ENCODE measurements at places on chromosomes 11 and 22.

- DNase-seq = no peak
These were observed 16.6 kb downstream of the SLC43A3 start for GRCh38 chr11:57410287-57410686.

DNA sequence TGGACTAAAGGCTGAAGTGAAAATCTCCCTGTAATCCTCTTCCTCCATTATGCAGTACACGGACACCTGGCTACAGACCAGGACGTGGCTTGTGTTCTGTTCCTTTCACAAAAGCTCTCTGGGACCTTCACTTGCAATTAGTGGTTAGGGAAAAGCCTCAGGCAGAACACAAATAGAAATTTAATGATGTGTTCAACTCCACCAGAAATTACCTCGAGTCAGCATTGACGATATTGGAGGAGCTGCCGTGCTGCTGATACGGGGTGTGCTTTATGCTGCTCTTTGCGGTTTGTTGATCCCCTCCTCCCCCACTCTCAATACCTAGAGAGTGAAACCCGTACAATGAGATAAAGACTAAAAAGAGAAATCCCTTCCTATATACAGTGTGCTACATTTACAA lies 48.9 kb downstream of the POLD3 start:
- DNase-seq = no peak

- no peak for DNase-seq
These were observed 12.4 kb downstream of the SHANK3 start for GRCh38 chr22:50684986-50685385.

GRCh38 chr22:24580276-24580675 lies 12.6 kb downstream of the LRRC75B start:
- no peak for DNase-seq

DNA sequence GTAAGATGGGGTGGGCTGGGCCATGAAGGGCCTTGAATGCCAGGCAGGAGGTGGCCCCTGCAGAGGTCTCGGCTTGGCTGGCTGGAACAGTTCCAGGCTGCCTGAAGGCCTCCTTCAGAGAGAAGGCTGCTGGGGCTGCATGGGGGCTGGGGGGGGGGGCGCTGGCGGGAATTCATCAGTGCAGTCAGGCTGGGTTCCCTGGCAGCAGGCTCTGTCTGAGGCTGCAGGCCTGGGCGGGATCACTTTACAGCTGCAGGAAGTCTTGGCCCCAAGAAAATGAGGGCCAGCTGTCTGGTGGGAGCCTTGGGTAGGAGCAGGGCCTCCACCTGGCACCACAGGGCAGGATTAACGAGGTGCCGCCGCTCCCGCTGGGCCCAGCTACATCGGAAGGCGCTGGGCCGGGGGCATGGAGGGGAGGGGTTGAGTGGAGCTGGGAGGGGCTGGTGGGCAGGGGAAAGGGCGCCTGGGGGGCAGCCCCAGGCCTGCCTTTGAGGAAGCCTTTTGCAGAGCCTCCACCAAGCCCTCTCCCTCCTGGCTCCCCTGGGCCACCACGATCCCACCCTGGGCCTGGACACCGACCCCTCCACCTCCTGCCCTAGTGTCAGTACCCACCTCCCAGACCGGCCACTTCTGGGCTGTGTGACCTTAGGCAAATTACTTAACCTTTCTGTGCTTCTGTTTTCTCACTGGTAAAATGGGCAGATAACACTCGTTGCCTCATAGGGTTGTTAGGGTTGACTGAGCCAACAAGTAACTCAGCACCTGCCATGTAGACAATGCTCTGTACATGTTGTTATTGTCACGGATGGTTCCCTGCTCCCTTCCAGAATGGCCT lies 31.0 kb upstream of the HMOX1 start:
- no peak for DNase-seq

DNA sequence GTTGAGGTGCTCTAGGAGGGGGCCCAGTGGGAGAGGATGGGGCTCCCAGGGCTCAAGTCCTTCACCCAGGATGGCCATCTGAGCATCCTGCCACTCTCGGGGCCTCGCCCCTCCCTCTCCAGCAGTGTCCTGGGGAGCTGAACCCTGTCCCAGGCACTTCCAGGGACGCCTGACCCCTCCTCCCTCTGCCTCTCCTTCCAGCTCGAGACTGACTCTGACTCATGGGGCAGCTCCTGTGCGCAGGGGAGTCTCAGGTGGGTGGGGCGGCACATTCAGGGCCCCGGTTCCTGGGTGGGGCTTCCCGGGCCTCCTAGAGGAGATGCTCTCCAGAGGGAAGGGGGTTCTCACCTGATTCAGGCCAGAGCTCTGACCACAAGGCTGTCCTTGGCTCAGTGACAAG lies 77.1 kb upstream of the IGLL5 start:
- DNase-seq = no peak

DNA sequence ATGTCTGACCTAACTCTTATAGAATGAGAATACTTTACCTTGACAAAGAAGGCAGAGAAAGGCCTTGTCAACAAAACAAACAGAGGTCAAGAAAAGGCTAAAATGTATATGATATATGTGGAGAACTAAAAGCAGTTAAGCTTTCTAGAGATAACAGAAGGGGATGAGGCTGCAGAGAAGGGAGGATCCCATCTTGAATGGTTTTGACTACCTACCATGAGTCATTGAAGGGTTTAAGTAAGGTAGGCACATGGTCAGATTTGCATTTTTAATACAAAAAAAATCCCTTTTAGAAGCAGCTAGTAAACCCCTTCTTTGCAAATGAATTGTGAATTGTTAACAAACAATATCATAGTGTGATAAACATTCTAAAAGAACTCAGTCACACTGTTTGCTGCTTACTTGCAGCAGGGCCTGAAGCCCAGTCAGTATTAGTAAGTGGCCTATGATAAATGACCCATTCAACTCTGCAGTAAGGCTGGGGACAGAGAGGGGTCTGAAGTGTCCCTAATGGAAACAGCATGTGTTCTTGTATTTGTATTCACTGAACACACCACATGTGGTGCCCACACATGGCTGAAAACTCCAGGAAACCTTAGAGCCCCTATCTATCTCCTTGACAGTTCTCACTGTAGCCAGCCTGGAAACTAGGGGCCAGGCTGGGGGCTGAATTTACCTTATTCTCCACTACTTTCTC lies 328.8 kb upstream of the PITPNB start:
- DNase-seq = no peak

DNA sequence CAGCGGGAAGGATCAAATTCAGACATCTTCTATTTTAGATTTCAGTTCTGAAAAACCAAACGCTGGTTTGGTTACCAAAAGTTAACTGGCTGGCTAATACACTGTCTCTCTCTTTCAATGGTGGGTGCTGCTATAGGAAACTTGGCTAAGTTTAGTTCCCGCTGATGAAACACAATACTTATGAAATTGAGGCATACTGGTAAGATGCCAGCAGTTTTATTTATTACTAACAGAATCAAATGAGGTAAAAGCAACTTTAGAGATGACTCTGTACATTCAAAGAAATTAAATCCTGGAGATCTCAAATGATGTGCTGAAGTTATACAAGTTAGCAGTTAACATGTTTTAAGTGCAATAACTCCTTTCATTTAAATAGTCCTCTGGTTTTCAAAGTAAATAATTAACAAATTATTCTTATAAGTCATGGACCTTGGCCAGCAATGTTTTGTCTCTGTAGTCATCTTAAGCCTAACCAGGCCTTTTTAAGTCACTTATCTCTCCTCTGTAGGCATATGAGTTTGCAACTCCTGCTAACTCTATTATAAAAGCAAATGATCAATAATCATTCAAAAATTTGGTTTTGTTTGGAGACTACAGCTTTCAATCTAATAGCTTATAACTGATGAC lies 54.8 kb downstream of the PAK1 start:
- no peak for DNase-seq

GRCh38 chr22:41301085-41302020 lies at the start of gene ZC3H7B:
Gene ZC3H7B, plus strand, starts transcription at chr22:41301525. Its CDS starts 19,136 bp downstream, at chr22:41320661.
- no peak for DNase-seq

DNA sequence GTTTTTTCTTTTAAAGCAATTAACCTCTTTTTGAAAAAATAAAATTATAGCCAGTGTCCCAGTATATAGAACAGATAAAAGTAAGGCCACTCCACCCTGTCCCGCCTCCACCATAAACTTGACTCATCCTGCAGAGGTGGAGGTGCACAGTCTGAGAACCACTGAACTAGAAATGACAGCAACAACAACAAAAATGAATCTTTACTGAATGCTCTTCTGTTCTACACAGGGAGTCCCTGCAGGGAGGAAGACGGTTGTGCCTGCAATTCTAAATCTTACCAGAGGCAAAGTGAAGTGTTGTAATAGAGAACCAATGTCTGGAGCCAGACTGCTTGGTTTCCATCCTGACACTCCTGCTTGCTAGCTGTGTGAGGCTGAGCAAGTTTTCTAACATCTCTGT lies 162.3 kb downstream of the FBXO7 start:
- DNase-seq = no peak

DNA sequence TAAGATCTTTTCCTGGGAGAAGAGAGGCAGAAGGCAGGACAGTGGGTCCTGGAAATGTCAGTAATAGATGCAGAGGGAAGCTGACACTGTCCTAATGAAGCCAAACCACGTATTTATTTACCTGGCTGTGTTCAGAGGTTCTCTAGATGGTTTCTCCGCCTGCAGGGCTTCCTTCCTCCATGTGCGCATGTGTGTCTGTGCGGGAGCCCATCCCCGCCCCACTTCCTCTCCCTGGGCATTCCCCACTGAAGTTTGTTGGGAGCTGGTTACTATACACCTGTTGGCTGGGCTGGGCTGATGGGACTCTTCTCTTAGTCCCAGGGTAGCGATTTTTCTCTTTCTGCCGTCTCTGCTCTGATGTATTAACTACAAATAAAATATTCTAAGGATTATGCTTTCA lies 204.9 kb upstream of the TBCEL start:
- no peak for DNase-seq

DNA sequence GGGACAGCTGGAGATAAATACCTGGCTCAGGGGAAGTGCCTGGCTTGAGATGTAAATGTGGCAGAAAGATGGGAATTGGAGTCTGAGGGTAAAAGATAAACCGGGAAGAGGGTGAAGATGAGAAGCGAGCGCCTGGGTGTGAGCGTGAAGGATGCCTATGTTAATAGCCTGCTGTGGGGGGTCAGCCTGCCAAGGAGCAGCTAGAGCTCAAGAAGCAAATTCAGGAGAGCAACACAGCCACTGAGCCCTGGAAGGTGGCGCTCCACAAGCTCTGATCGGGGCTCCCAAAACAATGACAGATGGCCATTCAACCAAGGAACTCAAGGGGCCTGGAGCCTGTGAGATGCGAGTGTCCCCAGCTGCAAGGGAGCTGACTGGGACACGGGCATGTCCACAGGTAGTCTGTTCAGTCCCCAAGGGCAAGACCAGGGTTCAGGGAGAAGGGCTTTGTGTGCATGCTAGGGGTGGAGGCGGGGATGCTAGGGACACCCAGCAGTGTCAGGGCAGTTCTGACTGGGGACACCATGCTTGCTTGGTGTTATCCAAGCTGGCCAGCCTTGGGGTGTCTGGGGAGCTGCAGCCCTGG lies 2.8 kb downstream of the GSC2 start:
- DNase-seq = no peak

DNA sequence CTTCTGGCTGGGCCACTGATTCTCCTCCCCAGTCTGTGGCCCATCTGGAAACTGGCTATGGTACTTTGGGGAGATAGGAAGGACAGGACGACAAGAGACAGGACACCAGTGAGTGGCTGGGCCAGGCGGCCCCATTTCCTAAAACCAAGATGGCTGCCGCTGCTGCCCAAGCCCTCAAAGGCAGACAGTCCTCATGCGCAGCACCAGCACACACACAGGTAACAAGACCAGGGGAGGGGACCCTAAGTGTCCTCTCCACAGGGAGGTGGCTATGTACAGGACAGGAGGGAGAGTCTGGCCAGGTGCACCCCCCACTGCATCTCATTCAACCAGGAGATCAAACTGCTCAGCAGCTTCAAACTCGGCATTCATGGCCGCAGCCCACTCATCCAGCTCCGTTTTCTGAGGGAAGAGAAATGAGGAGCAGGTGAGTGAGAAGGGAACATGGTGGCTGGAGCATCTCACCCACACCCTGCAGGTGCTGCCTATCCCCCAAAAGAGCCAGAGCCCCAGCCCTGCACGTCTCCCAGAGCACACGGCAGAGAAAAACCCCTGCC lies 5.0 kb downstream of the CDCA5 start:
- no peak for DNase-seq

DNA sequence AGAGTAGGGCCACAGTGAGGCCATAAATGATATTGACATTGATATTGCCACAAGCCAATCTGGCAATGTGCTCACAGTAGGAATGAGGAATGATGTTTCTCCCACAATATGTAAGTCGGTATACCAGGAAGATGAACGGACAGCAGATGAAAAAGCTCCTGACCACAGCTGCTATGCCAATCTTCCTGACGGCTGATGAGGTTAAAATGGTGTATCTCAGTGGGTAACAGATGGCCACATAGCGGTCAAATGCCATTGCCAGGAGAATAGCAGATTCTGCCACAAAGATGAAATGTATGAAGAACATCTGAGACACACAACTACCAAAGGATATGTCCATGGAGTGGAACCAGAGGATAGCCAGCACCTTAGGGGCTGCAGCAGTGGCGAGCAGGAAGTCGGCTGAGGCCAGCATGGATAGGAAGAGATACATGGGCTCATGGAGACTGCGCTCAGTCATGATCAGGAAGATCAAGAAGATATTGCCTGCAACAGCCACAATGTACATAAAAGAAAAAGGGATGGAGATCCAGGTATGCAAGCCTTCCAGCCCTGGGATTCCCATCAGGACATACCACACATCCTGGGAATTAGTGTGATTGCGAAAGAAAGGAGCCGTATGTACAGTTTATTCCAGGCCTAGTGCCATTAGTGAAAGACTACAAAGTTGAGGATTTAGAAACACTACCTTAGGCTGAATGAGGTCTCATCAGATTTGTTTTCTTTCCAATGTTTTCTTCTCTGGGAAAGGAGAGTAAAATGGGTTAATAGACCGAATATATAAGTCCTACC lies 22.2 kb downstream of the OR51V1 start:
- no peak for DNase-seq

- no peak for DNase-seq
These were observed 6.4 kb upstream of the KRTAP5-10 start for GRCh38 chr11:71558996-71559395.

DNA sequence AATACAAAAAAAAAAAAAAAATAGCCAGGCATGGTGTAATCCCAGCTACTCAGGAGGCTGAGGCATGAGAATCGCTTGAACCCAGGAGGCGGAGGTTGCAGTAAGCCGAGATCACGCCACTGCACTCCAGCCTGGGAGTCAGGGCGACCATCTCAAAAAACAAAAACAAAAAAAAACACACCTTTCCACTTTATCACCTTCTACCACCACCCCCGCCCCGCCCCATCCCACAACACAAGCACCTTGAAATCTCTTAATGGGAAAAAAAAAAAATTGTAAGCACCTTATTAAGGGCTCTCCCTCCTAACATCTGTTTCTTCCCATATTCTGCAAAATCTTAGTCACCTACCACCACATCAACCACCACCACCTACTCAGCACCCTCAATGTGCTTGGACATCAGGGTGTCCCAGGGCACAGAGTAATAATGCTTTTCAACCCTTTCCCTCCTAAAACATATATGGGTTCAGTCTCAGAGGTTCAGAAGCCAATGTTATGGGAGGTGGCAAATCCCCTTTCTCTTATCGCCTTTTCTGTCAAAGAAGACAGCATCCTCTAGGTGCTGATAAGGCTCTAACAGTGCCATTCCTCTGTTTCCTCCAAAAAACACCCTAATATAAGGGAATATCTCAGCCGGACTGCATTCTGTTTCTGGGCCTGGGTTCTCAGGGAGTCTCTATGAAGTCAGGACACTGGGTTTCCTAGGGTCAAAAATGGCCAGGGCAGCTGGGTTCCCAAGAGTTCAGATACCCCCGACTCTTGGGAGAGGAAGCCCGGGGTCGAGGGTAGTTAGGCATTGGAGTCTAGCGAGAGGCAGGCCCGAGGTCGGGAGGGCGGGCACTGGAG lies 718 bp downstream of the INTS5 start:
- DNase-seq = no peak

- no peak for DNase-seq
These were observed 14.9 kb downstream of the ARAP1 start for GRCh38 chr11:72737336-72737735.

All from cerebellar nuclear complex (tissue), 1 donor.